ENCODE measurements at places on chromosomes 6 and 20.

DNA sequence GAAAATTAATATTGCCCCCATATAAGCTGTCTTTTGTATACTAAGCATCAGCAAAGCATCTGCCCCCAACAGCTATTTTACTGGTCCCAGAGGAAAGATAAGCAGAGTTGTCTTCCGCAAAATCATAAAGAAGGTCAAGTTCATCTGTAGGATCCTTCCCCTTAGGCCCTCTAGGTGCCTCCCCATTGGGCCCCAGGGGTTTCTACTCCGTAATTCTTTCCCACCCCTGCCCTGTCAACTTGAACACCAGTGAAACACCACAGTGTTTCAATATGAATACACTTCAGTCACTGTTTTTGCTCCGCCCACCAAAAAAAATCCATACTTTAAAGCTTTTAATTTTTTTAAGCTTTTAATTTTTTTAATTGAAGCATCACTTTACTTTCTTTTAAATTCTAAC is 159.2 kb downstream of the ATXN1 start:
- no peak for DNase-seq

GRCh38 chr6:7025861-7026260 is 81.9 kb upstream of the RREB1 start:
- no peak for DNase-seq

DNA sequence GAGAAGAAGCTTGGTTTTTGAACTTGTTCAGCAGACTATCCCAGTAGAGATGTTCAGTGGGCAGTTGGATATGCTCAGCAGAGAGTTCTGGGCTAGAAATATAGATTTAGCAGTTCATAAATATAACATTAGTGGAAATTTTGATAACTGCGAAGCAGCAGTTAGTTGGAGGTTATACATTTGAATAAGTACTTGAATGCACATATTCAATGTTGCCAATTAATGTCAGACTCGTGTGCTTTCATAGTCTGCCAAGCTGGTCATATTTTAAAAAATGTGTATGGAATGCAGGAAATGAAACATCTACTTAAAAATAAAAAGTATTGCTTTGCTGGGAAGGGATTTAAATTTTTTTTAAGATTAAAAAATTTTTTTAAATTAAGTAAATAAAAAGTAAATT is 92.5 kb upstream of the E2F3 start:
- no peak for DNase-seq

GRCh38 chr20:32761417-32761830 is 761 bp upstream of the DNMT3B start:
- no peak for DNase-seq

- no peak for DNase-seq
Observed at GRCh38 chr20:35216541-35216940, 9.9 kb upstream of the MMP24 start.

GRCh38 chr20:60512443-60512842 is 554.2 kb downstream of the CDH26 start:
- peak; percentile 92 for DNase-seq

DNA sequence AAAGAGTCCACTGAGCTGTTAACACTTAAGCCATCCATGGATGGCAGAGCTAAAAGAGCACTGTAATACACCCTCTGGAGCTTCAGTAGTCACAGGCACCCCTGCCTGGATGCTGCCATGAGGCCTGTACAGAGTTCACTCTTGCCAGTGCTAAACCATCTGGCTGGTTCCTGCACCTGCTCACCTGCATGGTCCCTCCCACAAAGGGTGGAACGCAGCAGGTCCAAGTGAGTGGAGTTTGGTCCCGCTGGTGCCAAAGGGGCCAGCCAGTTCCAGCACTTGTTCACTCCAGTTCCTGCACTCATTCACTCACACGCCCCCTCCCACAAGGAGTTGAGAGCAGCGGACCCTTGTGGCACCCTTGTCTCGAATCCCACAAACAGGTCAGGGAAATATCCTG is 503.5 kb downstream of the HACE1 start:
- no peak for DNase-seq

DNA sequence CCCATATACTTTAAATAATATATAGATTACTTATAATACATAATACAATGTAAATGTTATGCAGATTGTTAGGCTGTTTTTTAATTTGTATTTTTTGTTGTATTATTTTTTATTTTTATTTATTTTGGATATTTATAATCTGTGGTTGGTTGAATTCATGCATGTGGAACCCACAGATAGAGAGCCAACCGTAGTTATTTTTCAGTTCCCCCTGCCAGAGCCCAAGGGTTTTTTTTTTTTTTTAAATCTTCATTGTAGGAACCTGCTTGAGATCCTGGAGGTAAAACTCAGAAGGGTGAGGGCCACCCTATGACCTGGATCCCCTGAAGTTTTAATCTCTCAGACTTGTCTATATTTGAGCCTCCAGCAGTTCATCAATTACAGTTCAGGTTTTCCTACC is 133.2 kb downstream of the B3GAT2 start:
- no peak for DNase-seq

GRCh38 chr6:10073341-10073740 is 341.5 kb downstream of the TFAP2A start:
- no peak for DNase-seq

GRCh38 chr20:59491884-59492283 is 112.5 kb upstream of the PHACTR3 start:
- DNase-seq: no peak

- DNase-seq: no peak
Observed at GRCh38 chr6:13776602-13777001, 37.8 kb downstream of the MCUR1 start.

GRCh38 chr20:57680934-57681914 is 28.6 kb downstream of the PMEPA1 start:
- no peak for DNase-seq

DNA sequence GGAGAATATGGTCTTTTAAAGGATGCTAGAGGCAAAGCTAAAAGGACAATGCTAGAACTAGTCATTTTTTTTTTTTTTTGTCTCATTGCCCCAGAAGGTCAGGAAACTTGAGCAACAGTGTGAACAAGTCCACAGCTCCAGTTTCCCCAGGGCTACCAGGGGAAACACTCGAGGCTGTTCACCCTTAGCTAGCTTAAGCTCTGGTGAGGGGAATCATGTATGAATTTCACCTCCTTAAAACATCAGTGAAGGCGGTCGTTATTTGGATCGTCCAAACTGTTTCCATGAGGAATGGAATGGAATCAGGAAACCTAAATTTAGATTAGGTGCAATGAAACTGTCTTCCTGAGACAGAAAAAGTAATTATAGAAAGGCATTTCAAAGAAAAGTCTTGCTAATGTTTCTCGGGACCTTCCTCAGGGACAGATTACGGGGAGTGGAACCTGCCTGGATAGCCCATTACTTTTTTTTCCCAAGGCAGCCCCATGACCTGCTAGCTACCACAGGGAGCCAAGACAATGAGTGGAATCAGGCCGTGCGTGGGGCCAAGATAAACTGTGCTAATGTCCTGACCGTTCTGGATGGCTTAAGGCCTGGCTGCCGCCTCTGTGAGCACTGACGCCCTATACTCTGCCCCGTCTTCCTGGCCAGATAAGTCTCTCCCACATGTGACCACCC is 164.8 kb upstream of the SGK1 start:
- DNase-seq: no peak

GRCh38 chr6:81942067-81942370 is 189.5 kb upstream of the TENT5A start:
- DNase-seq: no peak
